ENCODE measurements at places on chromosomes 11 and 22.
A peak's percentile ranks its signal among the peaks of the same experiment; 100 is the strongest.

GRCh38 chr11:45982656-45983470 is 60.4 kb downstream of the LARGE2 start:
- DNase-seq: no peak

GRCh38 chr11:63537293-63538101 is 889 bp downstream of the PLAAT4 start:
- DNase-seq: no peak

GRCh38 chr11:134517621-134518293 is 105.7 kb upstream of the B3GAT1 start:
- no peak for DNase-seq

DNA sequence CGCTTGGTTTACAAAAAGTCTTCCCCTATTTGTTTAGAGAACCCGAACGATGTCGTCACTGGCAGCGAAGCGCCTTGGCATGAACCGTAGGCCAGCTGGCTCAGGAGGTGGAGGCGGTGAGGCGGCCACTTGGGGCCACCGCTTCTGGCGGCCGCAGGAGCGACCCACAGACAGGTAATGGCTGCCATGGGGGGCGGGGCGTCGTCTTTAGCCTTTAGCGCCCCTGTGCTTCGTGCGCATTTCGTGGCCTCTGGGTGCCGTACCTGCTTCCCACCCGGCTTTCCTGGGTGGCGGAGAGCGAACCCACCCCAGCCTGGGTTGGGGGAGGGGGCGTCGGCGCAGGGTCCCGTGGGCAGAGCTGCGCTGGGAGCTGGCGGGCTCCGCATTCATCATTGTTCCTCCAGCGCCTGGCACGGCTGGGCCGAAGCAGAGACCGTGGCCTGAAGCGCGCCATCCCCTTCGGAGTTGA is 469 bp upstream of the OSBP2 start:
- DNase-seq: peak; percentile 41

GRCh38 chr22:28630177-28630574 is 49.5 kb downstream of the TTC28 start:
- DNase-seq: no peak

- no peak for DNase-seq
These were observed 310.2 kb downstream of the DLG2 start for GRCh38 chr11:85316967-85317366.

- DNase-seq: no peak
These were observed 226.8 kb downstream of the AASDHPPT start for GRCh38 chr11:106304274-106304673.

- DNase-seq: no peak
These were observed 44.5 kb downstream of the ANO1 start for GRCh38 chr11:70122490-70123198.

GRCh38 chr11:79437981-79438630 is 2.7 kb downstream of the TENM4 start:
- no peak for DNase-seq

GRCh38 chr11:118610773-118611432 is 3.5 kb downstream of the PHLDB1 start:
- peak; percentile 76 for DNase-seq

DNA sequence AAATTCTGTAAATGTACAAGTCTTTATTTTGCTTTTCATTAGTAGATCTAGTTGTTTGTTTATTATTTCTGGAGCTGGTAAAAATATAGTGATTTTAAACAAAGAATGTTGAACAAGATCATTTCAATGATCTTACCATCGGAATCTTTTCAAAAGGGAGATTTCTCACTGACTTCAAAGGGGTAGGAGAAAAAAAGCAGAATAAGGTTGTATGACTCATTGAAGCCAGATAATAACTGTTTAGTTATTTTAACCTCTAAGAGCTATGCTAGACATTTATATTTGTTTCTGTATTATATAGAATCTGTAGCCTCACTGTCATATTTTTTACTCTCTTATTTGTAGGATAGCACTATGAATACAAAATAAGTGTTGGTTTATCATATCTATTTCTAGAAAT is 8.1 kb upstream of the PDE3B start:
- no peak for DNase-seq

GRCh38 chr11:60310407-60310998 is 16.6 kb upstream of the MS4A6E start:
- DNase-seq: no peak

- DNase-seq: no peak
These were observed 237.9 kb downstream of the LUZP2 start for GRCh38 chr11:24734742-24735237.

- DNase-seq: no peak
These were observed 26.4 kb downstream of the AMOTL1 start for GRCh38 chr11:94794287-94795168.

- no peak for DNase-seq
These were observed 35.8 kb downstream of the GRIK4 start for GRCh38 chr11:120547316-120547715.

- DNase-seq: no peak
These were observed 358.2 kb downstream of the MN1 start for GRCh38 chr22:27443306-27443705.

- no peak for DNase-seq
These were observed 15.5 kb upstream of the OR52K1 start for GRCh38 chr11:4466871-4467442.

DNA sequence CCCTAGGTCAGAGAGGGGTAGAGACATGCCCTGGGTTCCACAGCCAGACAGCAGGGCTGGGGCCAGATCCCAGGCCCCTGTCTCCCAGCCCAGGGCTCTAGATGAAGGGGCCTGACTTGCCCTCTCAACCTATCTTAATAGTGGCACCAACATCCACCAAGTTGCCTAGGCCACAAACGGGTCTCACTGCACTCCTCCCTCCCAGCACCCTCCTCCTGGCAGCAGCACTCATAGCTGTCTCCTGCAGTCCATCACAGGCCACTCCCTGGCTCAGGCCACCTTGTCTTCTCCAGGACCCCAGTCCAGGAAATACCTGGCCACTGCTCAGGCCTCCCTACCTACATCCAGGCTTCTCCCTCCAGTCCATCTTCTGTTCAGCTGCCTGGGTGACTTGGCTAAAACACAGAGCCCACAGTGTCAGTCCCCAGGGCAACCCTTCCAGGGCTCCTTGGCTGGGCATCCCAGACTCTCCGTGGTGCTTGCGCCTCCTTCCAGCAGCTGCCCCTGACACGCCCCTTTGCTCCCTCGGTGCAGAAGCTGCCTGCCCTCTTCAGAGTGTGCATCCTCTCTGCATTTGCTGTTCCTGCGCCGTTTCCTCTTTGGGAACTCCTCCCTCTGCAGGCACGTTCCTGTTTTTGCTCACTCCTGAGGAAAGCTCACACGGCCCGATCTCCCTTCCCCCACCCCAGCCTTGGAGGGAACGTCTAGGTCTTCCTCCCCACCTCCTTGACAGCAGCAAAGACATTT is 40.5 kb downstream of the LRRC32 start:
- no peak for DNase-seq

- no peak for DNase-seq
These were observed 16.9 kb downstream of the CTNND1 start for GRCh38 chr11:57778318-57779037.

- DNase-seq: no peak
These were observed 34.3 kb downstream of the USP28 start for GRCh38 chr11:113840932-113841664.

- no peak for DNase-seq
These were observed 20.6 kb downstream of the STARD10 start for GRCh38 chr11:72773291-72773690.

DNA sequence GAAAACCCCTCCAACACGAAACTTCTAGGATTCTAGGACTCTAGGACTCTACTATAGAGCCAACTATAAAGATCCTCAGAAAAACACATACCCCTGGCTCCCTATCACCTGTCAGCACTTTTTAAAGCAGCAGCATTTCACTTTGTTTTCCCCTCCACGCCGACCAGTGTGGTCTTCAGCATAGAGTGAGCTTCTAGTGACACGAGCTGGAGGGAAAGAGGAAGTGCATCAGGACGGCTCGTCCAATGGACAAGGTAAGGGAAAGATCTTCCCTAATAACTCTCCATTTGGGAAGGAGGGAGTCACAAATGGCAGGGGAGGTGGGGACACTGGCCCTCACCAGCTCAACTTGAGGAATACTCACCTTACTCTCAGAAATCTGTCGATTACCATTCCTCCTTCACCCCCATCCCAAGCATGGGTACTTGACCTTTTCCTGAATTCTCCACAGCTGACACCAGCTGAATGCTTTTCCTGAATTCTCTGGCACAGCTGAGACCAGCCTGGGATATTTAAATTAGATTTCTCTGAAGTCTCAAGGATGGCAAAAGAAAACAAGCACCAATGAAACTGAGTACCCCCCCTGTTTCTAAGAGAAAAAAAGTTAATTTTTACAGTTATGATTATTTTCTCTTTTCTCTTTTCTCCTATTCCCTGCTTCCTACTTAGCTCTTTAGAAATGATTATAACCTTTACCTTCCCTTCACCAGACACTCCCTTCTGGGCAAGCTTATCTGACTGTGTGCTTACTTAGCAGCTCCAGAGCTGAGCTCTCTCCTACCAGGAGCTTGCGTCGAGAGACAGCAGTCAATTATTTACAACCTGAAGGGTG is 33.3 kb upstream of the NNMT start:
- no peak for DNase-seq

DNA sequence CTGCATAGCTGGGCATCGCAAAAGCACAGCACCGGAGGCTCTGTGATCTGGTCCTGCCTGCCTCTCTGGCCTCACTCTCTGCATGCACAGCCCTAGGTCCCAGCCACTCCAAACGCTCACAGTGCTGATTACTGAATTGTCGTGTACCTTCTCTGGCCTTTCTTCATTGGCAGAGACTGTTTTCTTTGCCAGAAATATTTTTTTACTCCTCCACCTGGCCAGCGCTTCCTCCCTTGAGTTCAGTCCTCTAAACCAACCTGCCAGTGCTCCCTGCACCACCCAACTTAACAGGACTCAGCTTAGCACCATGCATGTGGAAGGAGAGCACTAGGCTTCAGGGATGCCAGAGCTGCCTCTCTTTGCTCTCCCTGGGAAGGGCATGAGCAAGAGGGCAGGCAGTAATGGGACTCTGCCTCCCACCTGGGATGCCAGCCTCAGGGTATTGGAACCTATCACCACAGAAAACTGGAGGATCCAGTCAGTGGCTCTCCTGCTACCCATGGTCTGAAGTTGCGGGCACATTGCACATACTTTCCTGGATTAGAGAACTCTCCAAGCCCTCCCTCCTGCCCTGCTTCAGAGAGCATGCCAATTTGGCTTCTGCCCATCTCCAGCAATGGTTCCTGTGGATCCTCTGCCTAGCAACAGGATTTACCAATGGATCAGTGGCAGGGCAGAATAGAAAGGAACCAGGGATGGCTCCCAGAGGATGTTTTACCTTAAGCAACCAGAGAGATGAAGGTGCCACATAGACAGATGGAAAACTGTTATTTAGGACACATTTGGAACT is 37.0 kb upstream of the GNAZ start:
- DNase-seq: no peak

- no peak for DNase-seq
These were observed 63.2 kb upstream of the TOP3B start for GRCh38 chr22:22045571-22046335.

GRCh38 chr22:47715866-47716578 is 953.6 kb downstream of the TBC1D22A start:
- no peak for DNase-seq

- no peak for DNase-seq
These were observed 61.8 kb downstream of the CYTH4 start for GRCh38 chr22:37343863-37344734.

GRCh38 chr11:17951685-17952388 is 61.0 kb downstream of the SERGEF start:
- DNase-seq: no peak

Data from stimulated activated CD8-positive, alpha-beta memory T cell treated with anti-CD3 and anti-CD28 coated beads, Interleukin-15, amount 100 ng/mL, for 48 hours (primary cell).